ENCODE measurements at places on chromosomes 2 and 18. TPM values are rescaled to one million over a fixed set of nuclear protein-coding genes. Genes with fewer than 3 reads are reported as not detected.

- no peak for DNase-seq
Observed at GRCh38 chr18:11259469-11260150, 110.2 kb upstream of the PIEZO2 start.

- DNase-seq = no peak
Observed at GRCh38 chr2:158205215-158205614, 103.5 kb downstream of the UPP2 start.

DNA sequence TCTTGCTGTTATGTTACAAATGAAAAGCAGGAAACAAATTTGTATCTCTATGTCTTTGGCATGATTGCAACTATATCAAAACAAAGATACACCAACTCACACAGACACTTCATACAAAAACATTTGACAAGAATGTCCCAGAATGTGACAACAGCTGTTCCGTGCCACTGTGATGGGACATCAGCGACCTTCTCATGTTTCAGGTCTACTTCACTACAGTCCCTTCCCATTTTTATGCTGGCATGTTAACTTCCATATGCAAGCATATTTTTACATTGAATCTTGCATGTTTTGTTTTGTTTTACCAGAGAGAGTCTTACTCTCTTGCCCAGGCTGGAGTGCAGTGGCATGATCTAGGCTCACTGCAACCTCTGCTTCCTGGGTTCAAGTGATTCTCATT lies 71.2 kb downstream of the STK25 start:
- no peak for DNase-seq

GRCh38 chr18:63439334-63439733 lies 17.1 kb upstream of the VPS4B start:
- no peak for DNase-seq

DNA sequence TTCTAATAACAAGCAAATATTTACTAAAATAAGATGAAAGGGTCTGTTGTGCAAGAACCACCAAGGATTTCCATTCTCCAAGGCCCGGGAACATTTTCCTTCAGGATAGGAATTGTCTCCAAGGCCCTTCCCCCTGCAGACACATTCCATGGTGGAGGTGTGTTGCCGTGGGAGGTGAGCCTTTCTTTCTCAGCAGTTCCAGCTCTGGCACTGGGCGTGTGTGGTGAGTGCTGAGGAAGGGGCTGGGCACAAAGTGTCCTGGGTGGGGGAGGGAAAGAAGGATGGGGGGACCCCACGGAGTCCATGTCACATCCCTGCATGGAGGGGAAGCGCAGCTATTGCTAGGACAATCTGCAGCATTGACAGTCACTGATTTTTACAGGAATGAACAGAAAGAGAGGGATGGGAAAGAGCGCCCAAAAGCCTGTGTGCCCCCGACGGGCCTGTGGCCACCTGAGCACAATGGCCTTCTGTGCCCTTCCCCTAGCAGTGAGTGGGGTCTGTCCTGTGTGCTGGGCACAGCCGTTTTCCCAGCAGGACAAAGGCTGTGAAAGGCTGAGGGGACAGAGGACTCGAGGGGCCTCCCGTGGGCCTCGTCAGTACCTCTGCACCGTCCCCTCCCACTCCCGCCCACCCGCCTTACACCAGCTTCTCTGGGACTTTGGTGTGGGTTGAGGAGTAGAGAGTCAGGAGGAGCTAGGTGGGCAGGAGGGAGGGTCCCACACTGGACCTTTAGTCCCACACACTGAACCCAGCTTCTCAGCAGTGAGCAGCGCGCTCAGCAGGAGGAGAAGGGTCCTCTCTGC lies 79.8 kb downstream of the PTGR3 start:
- peak; percentile 51 for DNase-seq

DNA sequence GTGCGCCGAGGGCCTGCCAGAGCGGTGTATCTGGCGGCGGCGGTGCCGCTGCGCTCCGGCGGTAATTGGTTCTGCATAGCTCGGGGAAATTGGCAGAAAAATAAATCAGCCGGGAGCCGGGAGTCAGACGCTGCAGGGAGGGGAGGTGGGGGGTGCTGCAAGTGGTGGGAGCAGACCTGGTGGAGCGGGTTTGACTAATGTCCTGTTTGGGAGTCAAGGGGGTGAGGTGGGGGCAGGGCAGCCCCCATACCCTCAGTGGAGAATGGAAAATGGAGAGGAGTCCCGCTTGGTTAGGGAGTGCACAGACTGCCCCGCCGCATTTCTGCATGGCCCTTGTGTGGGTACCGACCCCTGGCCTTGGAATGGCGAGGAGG lies 107.3 kb downstream of the DYSF start:
- DNase-seq = no peak

- DNase-seq = no peak
Observed at GRCh38 chr2:152036611-152037469, 62.0 kb downstream of the CACNB4 start.

GRCh38 chr18:6636091-6636490 lies 93.4 kb upstream of the ARHGAP28 start:
- DNase-seq = no peak

- no peak for DNase-seq
Observed at GRCh38 chr2:12613137-12613835, 103.5 kb upstream of the TRIB2 start.

- no peak for DNase-seq
Observed at GRCh38 chr2:171056307-171056706, 104.4 kb downstream of the TLK1 start.

DNA sequence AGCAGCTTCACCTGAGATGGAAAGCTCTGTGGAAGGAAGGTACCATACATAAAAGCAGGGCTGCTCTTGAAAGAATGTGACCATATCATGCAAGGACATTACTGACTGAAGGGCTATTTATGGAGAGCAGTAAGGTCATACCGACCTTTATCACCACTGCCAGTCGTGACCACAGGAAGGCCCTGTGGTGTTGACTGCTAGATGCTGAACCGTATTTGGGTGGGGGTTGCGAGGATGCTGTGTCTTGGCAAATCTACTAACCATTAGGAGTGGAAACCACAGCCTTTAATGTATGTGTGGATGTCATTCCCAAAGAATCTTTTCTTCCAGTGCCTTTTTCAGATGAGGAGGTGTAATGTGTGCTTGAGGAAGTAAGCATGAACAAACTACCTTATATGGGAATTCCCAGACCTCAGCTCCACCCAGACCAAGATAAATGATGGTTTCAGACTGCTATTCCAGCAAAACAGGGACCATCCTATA lies 60.8 kb downstream of the LIMS1 start:
- no peak for DNase-seq

DNA sequence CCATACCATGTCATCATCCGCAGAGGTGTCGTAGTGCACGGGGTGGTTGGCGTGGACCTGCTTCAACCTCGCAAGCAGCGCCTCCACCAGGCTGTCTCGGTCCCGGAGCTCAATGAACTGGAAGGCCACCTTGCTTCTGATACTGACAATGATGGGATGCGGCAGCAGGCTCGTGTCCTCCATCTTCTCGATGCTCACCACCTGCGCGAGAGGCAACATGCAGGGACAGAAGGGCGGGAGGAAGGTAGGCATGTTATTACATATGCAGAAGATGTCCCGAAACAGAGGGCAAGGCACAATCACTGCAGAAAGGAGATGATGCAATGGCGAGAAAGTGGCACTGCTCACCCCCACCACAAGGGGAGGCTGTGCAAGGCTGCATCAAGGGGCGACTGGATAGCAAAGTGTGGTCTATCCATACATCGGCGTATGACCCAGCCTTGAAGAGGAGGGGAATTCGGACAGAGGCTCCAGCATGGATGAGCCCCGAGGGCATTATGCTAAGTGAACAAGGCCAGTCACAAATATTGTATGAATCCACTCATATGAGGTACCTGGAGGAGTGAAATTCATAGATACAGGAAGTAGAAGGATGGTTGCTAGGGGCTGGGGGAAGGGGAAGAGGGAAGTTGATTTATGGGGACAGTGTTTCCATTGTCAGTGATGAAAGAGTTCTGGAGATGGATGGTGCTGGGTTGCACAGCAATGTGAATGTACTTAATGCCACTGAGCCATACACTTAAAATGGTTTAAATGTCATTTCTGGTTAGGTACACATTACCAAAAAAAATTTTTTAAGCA lies 36.6 kb downstream of the RPL31 start:
- peak; percentile 68 for DNase-seq

DNA sequence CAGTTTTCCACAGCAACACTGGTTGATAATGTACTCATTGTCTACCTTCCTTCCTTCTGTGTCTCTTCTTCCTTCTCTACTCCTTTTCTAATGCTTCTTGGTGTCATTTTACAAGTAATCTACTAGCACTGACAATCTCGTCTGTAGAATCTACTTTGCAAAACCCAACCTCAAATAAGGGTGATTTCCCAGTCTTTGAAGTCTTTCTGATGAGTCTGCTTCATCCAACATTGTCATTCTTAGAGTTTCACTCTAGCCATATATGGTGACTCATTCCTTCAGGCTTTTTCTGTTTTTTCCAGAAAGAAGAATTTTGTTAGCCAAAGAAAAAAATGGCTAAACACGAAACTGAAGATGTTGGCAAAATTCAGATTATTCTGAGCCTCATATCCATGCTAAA lies 288.7 kb downstream of the MBD2 start:
- DNase-seq = no peak

- DNase-seq = no peak
Observed at GRCh38 chr2:169478339-169478738, 955 bp upstream of the BBS5 start.

DNA sequence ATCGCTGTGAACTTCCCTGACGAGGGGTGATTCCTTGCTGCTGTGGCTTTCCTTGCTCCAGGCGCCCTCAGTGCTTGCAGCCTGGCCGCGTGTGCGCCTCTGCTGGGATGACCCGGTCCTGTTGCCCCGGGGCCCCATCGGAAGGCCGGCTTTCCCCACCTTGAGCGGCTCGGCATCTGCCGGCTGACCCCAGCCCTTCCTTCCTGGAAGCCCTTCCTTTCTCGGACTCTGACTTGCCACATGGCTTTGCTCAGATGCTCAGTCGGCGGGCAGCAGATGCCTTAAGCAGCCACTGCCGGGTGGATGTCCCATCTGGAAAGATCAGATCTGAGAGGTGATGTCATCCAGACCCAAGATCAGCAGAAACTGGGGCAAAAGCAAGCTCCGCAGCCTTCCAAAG lies 100.5 kb upstream of the ODC1 start:
- DNase-seq = no peak

DNA sequence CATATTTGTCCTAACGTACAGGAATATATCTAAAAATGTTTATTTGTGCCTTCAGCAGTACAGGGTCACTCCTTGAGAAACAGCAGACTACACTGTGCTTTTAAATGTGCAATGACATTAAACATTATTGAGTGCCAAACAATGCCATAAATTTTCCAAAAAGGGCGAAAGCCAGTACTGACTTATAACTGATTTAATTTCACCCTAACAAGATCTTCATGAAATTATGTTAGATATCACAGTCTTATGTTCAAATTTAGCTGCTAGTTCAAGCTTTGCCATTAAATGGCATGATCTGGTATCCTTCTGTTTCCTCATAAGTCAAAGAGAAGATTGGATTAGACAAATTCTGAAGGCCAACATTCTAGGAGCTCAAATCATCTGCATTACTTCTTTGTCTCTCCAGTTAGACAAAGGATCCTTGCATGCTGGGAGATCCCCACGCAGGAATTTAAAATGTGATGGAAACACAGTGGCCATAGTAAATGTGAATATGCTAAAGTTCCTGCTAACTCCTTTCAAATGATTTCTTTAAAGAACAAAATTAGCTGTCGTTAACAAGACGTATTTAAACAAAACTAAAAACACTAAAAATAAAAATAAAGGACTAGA lies 129.3 kb upstream of the STON1 start:
- DNase-seq = no peak

- DNase-seq = no peak
Observed at GRCh38 chr18:75041586-75041985, 167.4 kb downstream of the PTGR3 start.

DNA sequence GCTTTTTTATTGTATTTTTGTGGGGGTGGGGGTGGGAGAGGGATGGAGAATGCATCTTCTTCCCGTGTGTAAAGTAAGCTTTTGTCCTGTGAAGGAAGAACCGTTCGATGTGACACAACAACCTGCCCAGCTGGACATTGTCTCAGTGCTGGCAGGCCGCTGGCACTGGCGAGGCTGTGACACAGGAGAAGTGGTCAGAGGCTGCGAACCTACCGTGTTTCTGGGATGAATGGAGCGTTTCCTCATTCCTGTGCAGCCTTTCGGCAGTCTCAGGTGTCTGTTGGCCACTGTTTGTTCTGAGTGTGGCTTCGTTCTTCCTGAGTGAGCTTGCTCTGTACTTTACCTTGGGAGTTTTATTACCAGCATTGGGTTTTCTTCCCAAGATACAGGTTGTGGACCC lies 8.0 kb downstream of the RAMP1 start:
- no peak for DNase-seq

DNA sequence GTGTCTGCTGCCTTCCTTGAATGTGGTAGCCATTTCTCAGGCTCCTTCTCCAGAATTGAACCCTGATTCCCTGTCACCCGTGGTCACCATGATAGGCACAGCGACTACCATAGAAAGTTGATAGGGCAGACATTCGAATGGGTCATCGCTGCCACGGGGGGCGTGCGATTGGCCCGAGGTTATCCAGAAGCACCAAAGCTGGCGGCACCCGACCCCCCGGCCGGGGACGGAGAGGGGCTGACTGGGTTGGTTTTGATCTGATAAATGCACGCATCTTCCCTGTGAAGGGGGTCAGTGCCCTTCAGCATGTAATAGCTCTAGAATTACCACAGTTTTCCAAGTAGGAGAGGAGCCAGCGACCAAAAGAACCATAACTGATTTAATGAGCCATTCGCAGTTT lies 94.0 kb upstream of the ANKRD30BL start:
- DNase-seq = no peak

- no peak for DNase-seq
Observed at GRCh38 chr2:196565106-196565765, 74.3 kb upstream of the CCDC150 start.

GRCh38 chr2:23124214-23124750 lies 260.7 kb upstream of the KLHL29 start:
- no peak for DNase-seq

DNA sequence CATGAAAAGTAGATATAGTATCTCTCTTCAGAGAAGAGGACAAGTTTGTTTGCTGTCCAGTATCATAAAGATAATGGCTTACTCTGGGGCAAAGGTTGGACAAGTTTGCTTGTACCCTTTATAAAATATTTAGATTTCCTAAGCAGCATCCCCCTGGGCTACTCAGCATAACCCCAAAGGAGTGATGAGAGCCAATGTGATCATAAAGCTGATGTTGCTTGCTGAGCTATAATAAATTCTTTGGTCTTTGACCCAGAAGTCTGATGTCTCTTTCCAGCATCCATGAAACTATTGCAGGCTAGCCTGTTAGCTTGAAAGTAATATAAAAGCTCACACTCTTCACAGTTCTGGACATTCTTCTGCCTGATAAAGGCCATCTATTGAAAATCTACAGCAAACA lies 138.3 kb upstream of the STON1 start:
- no peak for DNase-seq

SUPT7L gene
- total RNA-seq = 22.8 TPM

PTPRM gene
- total RNA-seq = 53.4 TPM

KCNG2 gene
- 0.56 TPM for total RNA-seq

PSMA8 gene
- total RNA-seq = not detected

SETBP1 gene
- total RNA-seq = 59.5 TPM

NRBP1 gene
- total RNA-seq = 72.9 TPM

COLEC11 gene
- 0.71 TPM for total RNA-seq

ZNF514 gene
- 14.9 TPM for total RNA-seq

M1AP gene
- total RNA-seq = not detected

SALL3 gene
- not detected for total RNA-seq

CNDP1 gene
- 0.19 TPM for total RNA-seq

MPPE1 gene
- total RNA-seq = 39.6 TPM

CELF4 gene
- not detected for total RNA-seq

ZBTB7C gene
- 14.8 TPM for total RNA-seq

PLGLB2 gene
- 1.0 TPM for total RNA-seq

KCNJ3 gene
- 16.2 TPM for total RNA-seq

Data from posterior vena cava (tissue), 2 donors.